ENCODE measurements at places on chromosomes 7 and 10.

- DNase-seq, result no peak
Observed at GRCh38 chr7:14023342-14023741, 33.9 kb upstream of the ETV1 start.

GRCh38 chr7:117809958-117810357, 63.3 kb downstream of the CTTNBP2 start:
- no peak for DNase-seq

DNA sequence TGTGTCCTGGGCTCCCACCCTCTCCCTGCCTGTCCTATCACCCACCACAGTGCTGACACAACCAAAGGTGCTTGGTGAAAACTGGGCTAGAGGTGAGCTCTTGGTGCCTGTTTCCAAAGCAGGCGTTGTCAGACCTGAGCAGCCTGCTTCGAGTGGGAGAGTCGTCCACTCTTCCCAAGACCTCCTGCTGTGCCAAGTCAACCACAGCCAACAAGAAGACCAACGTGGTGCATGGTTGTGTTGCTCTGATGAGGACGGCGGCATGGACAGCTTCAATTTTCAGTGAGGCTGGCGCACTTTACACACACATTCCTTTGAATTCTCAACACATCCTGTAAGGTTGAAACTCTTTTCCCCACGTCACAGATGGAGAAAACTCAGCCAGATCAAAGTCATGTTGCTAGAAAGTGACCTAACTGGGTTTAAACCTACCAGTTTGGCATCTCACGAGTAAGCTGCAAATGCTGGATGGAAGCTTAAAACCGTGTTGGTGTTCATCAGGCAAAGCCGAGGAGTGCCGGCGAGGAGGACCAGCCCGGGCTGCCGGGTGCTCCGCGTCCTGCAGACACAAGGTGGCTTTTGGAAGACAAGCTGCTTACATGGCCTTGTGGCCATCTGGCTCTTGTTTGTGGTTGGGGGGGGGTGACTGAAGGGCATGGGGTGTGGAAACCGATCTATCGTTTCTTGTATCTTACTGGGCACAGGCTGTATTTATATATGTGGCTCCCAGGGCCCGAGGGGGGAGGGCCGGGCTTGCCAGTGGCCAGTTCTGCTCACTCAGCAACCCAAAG, 39.3 kb downstream of the INSIG1 start:
- DNase-seq, result no peak

- DNase-seq, result no peak
Observed at GRCh38 chr7:26180792-26181198, 19.8 kb downstream of the HNRNPA2B1 start.

DNA sequence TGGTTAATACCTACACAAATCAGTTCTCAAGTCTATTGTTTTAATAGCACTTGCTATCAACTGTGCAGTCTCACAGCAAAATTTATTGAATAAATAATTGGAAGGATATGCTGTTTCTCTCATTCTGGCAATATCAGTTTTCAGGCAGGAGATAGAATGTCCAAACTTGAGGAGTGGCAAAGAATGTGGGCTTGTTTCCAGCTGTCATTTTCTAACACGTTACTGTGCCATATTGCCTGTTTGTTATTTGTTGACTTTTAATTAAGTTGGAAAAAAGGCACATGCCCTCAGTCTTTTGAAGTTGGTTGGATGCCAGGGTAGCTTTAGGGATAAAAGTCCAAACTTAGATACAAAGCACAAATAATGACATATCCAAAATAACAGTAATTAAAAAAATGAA, 52.2 kb downstream of the MAGI2 start:
- DNase-seq, result no peak

- no peak for DNase-seq
Observed at GRCh38 chr7:51034521-51035264, 252.0 kb upstream of the GRB10 start.

Measured in epithelial cell of prostate (primary cell).